ENCODE measurements at places on chromosomes 16 and 17. TPM values are rescaled to one million over a fixed set of nuclear protein-coding genes. Genes with fewer than 3 reads are reported as not detected.

DNA sequence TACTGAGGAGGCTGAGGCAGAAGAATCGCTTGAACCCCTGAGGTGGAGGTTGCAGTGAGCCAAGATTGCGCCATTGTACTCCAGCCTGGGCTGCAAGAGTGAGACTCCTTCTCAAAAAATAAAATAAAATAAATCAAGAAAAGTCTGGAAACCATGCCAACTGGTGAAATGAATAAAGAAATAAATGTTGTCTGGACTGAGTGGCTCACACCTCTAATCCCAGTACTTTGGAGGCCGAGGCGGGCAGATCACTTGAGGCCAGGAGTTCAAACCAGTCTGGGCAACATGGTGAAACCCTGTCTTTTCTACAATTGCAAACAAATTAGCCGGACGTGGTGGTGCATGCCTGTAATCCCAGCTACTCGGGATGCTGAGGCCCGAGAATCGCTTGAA lies 744 bp upstream of the LRRC37A3 start:
- DNase-seq = no peak

EFCAB13 gene
- polyA plus RNA-seq = 5.8 TPM

- DNase-seq = no peak
Observed at GRCh38 chr16:3825103-3825502, 55.4 kb downstream of the CREBBP start.

DNA sequence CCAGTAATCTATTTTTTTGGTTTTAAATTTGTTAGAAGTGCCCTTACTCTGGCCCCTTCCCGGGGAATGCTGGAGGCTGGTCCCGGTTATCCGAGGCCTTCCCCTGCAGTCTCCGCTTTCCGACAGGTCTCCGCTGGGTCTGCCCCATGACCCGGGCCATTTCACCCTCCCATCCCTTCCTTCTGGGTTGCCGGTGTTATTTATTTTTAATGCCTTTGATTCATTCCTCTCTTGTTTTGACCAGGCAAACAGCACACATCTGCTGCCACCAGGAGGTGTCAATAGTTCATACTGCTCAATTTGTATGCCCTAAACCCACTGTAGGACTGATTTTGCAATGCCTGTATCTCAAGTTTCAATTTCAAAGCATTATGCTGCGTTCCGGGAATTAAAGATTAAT lies 113.2 kb upstream of the IRX5 start:
- DNase-seq = no peak

DNA sequence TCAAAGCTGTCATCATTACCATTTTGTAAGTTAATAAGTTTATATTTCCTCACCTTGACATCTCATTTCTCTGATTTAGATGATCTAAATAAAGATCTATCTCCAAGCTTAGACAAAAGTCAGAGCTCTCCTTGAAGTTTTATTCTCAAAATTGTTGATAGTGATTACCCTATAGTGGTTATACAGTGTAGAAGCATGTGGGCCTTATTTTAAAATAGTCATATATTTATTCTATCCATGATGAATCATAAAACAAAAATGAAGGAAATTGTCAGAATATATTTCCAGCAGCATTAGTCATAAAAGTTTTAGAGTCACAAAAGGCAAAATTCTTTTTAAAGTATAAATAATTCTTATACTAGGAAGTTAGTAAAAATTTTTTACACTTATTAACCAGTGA lies 49.0 kb downstream of the RHOT1 start:
- no peak for DNase-seq

ASGR1 gene
- 6.1 TPM for polyA plus RNA-seq

PRSS33 gene
- 0.80 TPM for polyA plus RNA-seq

CLDN6 gene
- polyA plus RNA-seq = 34.6 TPM

KRTAP4-3 gene
- polyA plus RNA-seq = not detected

CDRT15 gene
- 0.43 TPM for polyA plus RNA-seq

DNA sequence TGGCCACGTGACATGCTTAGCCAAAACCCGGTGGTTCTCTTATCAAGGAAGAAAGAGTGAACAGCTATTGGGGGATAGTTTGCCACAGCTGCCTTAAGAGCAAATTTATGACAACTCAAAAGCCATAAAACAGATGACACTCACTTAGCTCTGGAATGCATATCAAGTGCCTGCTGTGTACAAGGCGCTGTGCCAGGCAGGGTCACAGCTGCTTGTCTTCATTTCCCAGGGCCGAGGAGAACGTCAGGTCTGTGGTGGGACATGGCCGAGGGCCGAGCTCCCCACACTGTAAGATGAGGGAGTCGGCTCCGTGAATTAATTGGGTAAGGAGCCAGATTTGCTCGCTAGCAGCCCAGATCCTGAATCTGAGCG lies 14.0 kb downstream of the EEF2K start:
- DNase-seq = no peak

- no peak for DNase-seq
Observed at GRCh38 chr16:26877421-26877820, 189.3 kb upstream of the C16orf82 start.

DNA sequence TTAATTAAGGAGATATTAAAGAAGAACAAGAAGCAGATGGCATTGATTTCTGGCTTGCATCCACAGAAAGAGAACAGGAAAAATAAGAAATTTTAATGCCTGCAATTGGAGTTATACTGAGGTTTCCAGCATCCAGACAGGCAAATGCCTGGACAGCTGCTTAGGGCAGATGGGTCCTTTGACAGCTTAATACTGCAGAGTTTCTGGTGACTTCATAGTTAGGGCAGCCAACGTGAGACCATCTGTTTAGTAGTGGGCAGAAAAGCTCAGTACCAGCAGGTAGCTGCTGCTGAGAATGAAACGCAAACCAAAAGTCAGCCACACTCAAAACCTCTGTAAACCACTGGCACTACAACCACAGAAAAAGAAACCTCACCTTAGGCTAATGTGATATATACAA lies 109.8 kb downstream of the CDK5R1 start:
- no peak for DNase-seq

GRCh38 chr16:46638947-46639925 lies 18.1 kb upstream of the SHCBP1 start:
- DNase-seq = no peak

DNA sequence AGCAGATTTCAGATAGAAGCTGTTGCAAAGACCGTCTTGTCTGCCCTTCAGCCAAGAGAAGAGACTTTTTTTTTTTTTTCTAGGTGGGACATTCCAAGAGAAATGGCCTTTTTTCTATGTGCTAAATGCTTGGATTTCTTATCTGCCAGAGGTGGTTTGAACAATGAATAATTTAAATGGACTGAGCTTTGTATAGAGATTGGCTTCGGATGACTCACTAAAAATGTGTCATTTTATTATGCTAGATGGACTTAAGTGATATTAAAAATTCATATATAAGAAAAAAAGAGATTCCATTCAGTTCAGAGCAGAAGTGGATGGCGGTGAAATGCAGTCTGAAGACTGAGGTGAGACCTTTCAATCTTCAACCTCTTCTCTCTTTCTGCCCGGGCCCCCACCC lies 58.4 kb downstream of the MEAK7 start:
- no peak for DNase-seq

KRT32 gene
- polyA plus RNA-seq = not detected

DNA sequence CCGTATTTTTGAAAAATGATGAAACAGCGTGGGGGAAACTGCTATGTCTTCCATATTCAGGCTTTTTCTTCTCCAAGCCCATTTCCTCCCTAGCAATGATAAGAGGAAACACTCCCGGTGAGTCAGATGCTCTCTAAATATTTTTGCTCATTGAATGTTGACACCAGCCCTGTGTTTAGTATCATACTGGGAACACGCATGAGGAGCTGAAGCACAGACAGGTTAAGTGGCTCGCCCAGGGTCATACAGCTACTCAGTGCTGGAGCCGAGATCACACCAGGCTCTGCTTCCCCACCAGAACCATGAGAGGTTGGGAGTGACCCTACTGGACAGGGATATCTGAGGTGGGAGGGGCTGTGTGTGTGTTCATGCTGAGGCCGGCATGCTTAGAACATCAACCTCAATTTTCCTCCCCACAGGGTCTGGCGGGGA lies 37.8 kb upstream of the ADGRG1 start:
- no peak for DNase-seq

DNA sequence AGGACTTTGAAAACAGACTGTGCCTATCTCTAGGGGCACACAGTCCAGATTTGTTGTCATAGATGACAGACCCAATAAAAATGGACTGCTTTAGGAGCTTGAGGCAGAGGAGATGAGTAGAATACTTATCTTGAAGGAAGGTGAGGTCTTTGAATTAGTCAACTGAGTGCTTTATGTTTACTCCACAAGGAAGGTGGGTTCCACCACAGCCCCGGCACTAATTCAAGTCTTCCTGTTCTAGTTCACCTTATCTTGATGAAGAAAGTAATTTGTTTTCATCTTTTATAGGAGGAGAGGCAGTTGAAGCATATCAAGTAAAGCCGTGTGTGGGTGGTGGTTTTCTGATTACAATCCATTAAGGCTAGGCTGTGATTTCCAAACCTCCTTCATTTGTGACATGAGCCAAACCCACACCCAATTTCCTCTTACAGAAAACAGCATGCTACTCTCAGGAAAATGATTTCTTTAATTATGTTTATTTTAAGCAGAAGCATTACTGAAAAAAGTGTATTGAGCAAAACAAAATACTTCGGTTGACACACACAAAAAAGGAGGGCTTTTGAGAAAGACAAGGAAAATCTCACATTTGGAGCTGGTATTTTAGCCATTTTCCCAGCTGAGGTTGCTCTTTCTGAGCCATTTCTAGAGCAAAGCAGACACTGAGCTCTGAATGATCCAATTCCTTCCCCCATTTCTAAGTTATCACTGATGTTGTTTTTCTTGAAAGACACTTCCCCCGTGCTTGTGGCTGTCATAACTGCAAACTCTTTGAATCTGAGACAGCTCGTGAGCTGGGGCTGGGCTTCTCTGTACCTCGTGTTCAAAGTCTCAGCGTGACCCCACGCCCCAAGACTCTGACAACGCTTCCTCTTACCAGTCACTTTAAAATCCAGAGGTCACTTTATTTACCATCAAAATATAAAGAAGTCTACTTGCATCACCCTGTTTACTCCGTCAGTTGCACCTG lies 35.4 kb downstream of the CDRT15 start:
- DNase-seq = no peak

GRCh38 chr17:17774009-17774881 lies 62.5 kb downstream of the SREBF1 start:
- no peak for DNase-seq

- no peak for DNase-seq
Observed at GRCh38 chr16:5062790-5063765, 2.7 kb downstream of the C16orf89 start.

TERB1 gene
- not detected for polyA plus RNA-seq

SPATA20 gene
- polyA plus RNA-seq = 70.4 TPM

- DNase-seq = no peak
Observed at GRCh38 chr17:4796552-4796920, 572 bp downstream of the PSMB6 start.

TPSG1 gene
- polyA plus RNA-seq = 0.49 TPM

- DNase-seq = no peak
Observed at GRCh38 chr17:72342627-72343527, 222.1 kb downstream of the SOX9 start.

MED13 gene
- polyA plus RNA-seq = 46.7 TPM

HIGD1B gene
- 1.1 TPM for polyA plus RNA-seq

CCL13 gene
- not detected for polyA plus RNA-seq
